CD4-positive, alpha-beta T cell treated with Interleukin-6 at 100 ng/mL for 8 hours (primary cell): ENCODE measurements at places on chromosomes 6 and 20.

DNA sequence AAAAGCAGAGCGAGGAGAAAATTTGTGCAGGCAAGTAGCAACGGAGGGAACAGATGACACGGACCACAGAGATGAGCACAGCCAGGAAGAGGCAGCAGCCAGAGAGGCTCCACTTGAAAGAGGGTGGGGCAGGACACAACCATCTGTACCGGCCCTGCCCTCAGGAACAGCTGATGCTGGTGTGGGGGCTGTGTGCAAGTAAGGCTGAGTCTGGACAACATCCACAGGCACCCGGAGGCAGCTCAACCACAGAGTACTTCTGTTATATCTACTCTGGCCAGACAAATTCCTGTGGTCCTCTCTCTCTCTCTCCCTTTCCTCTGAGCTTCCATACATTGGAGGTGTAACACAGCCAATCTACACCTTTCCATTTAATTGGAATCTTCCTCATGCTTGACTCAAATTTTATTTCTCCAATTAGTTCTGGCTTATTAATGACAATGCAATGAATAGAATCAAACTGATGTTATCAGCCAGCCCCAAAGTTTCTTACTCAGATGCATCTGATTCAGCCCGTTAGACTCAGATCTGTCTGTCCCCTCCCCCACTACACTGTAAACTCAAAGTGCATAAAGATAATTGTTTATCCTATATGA lies 24.9 kb downstream of the KIF13A start:
- DNase-seq: no peak

DNA sequence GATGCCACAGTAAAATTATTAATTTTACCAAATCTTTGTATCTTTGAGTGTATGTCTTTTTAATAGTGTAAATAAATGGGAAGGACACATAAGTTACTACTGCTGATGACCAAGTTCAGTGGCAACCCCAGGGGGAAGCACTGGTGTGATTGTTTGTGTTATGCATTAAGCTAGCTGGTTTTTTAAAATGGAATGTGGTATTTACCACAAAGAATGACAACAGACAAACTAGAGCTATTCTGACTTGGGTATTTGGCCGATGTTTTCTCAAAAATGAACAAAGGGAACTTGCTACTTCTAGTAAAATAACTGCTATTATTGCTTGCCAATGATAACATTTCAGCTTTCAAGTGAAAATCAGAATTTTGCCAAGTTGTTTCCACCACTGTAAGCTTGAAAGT lies 2.9 kb downstream of the FNDC1 start:
- no peak for DNase-seq

DNA sequence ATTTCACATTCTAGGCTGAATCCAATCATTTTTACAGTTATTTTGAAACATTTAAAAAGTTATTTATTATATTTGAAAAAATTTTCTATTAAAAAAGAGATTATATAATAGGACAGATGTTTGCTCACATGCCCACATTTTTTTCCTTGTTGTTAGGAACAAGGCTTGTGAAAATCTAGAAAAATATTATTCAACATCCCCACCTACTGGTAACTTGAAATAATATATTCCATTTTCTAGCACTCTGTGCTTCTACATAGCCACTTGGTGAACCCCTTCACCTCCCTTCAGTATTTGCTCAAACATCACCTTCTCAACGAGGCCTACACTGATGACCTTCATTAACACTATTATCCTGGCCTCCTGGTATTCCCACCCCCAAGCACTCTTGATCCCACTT lies 18.3 kb upstream of the GPRC6A start:
- no peak for DNase-seq

DNA sequence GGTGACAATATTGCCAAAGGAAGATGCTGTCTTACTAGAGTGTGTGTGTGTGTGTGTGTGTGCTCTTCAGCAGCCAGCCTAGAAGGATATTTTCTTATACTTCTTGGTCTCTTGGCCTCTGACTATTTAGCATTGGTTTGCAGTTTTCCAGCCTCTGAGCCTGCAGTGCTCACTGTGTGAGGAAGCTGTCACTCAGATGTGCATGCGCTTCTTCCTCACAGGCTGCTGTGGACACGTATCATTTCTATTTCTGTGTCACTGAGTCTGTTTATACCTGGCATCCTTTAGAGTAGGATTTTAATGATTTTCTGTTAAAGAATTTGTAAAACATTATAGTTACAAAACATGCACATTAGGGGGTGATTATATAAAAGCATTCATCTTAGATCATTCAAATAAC lies 83.3 kb downstream of the ALDH8A1 start:
- no peak for DNase-seq

DNA sequence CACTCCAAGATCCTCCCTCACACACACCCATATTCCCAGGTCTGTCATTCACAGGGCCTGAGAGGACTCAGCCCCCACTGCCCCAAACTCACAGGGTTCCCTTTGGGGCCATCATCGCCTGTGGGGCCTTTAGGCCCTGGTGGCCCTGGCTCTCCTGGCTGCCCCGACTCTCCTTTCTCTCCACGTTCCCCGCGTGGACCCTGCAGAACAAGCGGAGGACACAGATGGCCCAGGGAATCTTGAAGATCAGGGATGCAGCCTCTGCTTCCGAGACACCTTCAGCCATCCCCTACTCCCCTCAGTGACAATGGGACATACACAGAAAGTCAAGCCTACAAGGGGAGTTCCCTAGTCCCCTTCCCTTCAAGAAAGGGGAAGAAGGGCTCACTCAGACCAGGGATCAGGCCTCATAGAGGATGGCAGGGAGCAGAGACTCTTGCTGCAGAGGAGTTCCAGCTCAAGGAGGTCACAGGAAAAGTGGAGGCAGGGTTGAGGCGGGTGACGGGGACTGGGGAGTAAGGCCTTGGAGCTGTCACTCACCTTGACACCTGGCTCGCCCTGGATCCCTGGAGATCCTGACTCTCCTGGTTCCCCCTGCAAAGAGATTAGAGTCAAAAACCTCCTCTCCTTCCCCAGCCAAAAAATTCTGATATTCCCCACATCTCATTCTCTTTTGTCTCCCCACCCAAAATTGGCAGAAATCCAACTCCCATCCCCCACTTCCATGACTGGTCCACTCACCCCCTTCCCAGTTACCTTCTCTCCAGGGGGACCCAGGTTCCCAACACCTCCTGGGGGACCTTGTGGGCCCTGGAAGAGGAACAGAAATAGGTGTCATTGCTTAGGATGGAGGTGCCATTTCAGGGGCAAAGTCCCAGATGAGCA lies 22.7 kb downstream of the COL11A2 start:
- DNase-seq: no peak

DNA sequence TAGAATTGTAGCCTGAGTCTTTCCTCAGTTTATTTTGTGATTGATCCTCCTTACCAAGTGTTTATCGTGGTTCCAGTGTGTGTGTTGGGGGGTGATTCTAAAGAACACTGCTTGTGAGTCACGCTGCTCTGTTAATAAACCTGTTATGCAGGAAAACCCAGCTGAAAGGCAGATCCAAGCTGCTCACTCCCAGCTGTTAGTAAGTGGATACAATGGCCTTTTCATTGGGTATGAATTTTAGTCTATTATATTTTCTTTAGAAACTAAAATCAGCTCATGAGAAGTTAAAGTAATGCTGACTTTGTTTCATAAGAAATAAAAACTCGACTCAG lies 12.2 kb upstream of the DSTN start:
- DNase-seq: no peak

- DNase-seq: no peak
These were observed 18.3 kb downstream of the NFYA start for GRCh38 chr6:41090841-41091761.

GRCh38 chr20:9087531-9088217 lies 18.8 kb downstream of the PLCB4 start:
- DNase-seq: no peak

GRCh38 chr20:42193119-42193518 lies 574.9 kb upstream of the CHD6 start:
- no peak for DNase-seq

DNA sequence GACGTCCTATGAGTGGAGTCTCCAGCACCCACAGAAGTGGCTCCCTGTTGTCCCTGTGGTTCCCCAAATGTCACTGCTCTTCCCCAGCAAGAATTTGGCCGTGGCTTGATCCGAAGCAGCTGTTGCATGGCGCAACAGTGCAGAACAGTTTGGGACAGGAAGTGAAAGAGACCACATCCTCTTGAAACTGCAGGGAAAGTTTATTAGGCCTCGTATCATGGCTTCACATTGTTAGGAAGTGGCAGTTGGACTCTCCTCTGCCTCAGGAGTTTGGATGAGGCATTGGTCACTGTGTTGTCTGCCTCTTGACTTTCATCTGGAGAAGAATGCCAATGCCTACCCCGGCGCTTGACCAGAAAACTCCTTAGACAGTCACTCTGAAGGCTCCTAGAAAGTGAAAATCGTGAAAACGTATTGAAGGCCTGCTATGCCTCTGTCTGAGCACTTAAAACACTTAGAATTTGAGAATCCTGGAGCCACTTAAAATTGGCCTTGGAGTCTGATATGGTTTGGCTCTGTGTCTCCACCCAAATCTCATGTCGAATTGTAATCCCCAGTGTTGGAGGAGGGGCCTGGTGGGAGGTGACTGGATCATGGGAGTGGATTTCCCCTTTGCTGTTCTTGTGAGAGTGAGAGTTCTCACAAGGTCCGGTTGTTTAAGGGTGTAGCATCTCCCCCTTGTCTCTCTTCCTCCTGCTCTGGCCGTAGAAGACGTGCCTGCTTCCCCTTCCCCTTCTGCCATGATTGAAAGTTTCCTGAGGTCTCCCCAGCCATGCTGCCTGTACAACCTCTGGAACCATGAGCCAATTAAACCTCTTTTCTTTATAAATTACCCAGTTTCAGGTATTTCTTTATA lies 334.9 kb upstream of the JARID2 start:
- DNase-seq: peak; percentile 22

- no peak for DNase-seq
These were observed 30.4 kb downstream of the FYN start for GRCh38 chr6:111842891-111843290.

DNA sequence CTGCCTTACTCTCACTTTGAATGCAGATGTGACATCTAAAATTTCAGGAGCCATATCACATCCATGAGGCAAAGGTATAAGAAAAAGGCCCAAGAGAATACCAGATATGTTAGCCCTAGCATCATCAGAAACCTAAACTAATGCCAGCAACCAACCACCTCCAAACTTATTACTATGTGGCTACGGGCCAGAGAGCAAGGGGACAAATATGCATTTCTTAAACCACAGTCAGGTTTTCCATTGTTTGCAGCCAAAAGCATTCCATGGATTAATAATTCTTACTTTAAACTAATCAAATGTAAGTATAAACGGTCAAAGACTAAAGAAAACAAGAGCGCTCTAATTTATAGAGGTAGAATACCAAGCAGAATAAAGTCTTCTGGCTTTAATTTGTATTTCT lies 84.7 kb downstream of the TASP1 start:
- DNase-seq: no peak

DNA sequence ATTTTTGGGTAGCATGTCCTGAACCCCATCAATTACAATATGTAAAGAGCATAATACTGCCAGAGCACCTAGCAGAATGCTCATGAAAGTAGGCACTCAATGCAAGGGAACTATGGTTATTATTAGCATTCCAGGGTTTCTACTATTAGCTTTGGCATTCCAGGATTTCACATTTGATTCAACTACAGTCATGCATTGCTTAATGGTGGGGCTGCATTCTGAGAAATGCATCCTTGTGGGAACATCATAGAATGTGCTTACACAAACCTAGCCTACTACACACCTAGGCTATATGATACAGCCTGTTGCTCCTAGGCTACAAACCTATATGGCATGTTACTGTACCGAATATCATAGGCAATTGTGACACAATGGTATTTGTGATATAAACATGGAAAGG lies 247.8 kb downstream of the CD83 start:
- DNase-seq: no peak

GRCh38 chr6:28979679-28980078 lies 25.4 kb downstream of the ZNF311 start:
- DNase-seq: no peak

DNA sequence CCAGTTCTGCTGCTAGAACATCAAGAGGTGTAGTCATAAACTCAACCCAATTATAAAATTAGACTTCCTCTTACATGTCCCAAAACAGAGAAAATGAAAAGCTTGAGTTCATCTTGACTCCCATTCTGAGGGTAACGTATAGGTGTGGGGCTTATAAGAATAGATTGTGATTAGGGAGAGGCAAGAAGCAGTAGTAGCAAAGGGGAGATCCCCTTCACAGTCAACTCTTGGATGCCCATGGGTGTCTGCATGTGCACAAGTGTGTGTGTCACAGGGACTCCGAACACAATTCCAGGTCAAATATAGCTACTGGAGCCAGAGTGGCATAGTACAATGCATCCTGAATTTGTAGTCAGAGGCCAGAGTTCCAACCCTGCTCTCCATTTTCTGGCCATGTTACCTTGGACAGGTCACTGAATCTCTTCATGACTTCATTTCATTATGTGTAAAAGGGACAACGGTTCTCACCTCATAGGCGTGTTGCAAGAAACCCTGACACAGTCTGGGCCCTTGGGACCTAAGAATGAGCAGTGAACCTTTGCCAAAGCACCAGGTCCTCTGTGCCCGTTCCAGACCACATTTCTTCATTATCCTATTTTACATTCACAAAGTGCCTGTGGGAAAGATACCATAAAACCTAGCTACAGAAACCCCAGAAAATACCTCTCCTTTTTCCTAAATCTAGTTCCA lies 11.8 kb downstream of the GSTA4 start:
- DNase-seq: no peak

DNA sequence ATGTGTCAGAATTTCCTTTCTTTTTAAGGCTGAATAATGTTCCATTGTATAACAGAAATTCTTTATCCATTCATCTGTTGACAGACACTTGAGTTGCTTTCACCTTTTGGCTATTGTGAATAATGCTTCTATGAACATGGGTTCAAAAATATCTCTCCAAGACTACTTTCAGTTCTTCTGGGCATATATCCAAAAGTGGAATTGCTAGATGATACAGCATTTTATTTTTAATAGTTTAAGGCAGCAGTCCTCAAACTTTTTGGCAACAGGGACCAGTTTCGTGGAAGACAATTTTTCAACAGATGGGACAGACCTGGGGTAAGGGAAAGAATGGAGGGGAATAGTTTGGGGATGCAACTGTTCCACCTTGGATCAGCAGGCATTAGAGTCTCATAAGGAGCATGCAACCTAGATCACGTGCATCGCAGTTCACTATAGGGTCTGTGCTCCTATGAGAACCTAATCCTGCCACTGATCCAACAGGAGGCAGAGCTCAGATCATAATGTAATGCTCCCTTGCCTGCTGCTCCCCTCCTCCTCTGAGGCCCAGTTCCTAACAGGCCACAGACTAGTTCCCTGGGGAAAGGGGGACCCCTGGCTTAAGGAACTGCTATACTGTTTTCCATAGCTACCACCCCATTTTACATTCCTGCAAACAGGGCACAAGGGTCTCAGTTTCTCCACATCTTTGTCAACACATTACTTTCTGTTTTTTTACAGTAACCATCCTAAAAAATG lies 239.9 kb upstream of the RNF217 start:
- DNase-seq: no peak

DNA sequence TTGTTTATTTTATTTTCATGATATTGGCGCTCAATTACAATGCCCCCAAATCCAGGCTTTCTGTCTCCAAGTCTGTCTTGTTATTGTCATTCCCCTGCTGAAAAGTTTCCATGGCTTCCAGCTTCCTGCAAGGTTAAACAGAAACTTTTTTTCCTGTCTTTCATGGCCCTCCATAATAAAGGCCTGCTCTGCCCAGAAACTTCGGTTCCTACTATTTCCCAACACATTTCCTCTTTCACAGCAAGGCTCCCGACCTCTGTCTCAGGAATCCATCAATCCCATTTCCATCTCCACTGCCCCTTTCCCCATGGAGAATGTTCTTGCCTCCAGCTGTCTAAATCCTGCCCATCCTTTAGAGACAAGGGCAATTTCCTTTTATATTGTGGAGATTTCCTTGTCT lies 365.2 kb upstream of the JARID2 start:
- no peak for DNase-seq

GRCh38 chr20:5548902-5549599 lies 201.2 kb upstream of the SHLD1 start:
- DNase-seq: no peak
